Activated CD8-positive, alpha-beta memory T cell treated with anti-CD3 and anti-CD28 coated beads for 4 hours (primary cell): ENCODE measurements at places on chromosomes 2 and 18.

GRCh38 chr2:29304399-29305060 lies 189.3 kb downstream of the CLIP4 start:
- no peak for DNase-seq

GRCh38 chr2:58407487-58407886 lies 166.4 kb upstream of the FANCL start:
- no peak for DNase-seq

- DNase-seq = no peak
Observed at GRCh38 chr2:41972179-41972578, 75.6 kb upstream of the PKDCC start.

DNA sequence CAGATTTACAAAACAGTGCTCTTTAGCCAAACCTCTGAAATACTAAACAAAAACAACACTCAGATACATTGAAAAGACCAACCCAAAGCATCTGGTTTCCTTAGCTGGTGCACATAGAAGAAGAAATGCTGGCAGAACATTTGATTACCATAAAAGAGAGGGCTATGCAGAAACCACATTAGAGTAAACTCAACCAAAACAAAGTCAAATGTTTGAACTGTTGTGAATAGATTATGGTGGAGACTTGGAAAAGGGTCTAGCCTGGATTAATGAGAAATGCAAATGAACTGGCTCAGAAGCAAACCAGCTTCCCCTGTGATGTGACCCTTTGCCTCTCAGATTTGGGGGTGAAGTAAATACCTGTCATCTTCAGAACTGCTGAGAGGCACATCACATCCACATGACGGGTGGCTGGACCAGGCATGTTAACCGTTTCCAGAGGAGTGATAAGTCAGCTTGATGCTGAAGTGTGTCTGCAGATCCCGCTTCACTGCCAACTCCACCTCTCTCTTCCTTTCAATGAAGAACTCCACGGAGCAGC lies 153.0 kb downstream of the NRP2 start:
- no peak for DNase-seq

GRCh38 chr2:207048416-207048815 lies 109.1 kb downstream of the CPO start:
- DNase-seq = no peak
